ENCODE measurements at places on chromosomes 5 and 9.
A peak's percentile ranks its signal among the peaks of the same experiment; 100 is the strongest.

- DNase-seq, result no peak
Measured at GRCh38 chr9:110337727-110338126, at the start of gene TXNDC8. TXNDC8 (minus strand) TSS chr9:110337863.

GRCh38 chr9:35675732-35676392, 2.1 kb downstream of the CA9 start:
- DNase-seq, result no peak

DNA sequence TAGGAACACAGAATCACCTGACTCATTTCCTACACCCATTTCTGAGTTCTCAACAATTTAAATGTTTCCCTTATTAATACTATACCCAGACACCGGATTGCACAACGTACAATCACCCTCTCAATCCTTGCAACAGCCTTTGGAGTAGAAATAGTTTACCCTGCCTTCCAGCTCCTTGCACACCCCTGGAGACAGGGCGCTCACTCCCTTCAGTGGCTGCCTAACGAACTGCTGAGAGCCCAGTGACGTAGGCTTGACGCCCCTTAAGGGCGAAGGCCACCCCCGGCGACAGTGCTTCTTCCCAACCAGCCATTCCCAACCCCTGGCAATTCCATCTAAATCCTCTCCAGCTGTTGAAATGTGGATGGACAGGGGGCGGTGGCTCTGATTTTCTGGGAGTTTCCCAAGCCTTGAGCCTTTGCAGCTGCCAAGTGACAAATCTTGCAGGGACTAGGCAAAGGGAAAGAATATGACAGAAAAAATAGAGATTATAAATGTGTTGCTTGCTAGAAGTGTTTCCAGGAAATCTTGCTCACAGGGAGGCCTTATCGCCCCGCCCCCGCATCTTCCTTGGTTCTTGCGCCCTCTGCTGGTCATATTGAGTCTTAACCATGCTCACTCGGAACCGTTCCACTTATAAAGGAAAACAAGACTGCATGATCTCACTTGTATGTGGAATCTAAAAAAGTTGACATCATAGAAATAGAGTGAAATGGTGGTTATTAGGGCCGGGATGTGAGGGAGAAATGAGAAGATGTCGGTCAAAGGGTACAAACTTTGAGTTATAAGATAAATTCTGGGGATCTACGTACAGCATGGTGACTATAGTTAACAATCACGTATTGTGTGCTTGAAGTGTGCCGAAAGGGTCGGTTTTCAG, 7.6 kb upstream of the BARX1 start:
- DNase-seq, result peak; percentile 95

DNA sequence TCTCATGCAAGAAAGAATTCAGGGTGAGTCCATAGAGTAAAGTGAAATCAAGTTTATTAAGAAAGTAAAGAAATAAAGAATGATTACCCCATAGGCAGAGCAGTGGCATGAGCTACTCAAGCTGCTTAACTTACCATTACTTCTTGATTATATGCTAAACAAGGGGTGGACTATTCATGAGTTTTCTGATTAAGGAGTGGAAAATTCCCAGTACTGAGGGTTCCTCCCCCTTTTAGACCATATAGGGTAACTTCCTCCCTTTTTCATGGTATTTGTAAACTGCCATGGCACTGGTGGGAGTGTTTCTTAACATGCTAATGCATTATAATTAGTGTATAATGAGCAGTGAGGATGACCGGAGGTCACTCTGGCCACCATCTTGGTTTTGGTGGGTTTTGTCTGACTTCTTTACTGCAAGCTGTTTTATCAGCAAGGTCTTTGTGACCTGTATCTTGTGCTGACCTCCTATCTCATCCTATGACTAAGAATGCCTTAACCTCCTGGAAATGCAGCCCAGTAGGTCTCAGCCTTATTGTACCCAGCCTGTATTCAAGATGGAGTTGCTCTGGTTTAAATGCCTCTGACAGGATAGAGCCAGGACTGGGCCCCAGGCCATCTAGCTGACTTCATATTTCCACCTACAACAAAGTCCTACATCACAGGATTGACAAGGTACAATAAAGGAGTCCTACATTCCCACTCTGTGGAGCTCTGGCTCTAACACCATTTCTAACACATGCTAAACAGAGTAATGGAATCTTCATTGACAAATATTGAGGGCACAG, 186.7 kb downstream of the NXNL2 start:
- DNase-seq, result no peak

- no peak for DNase-seq
Measured at GRCh38 chr5:96584712-96585111, 77.5 kb upstream of the CAST start.

- no peak for DNase-seq
Measured at GRCh38 chr9:122190597-122191381, 31.1 kb downstream of the MORN5 start.

GRCh38 chr5:181168595-181169118, 21.3 kb downstream of the OR2V2 start:
- DNase-seq, result no peak

DNA sequence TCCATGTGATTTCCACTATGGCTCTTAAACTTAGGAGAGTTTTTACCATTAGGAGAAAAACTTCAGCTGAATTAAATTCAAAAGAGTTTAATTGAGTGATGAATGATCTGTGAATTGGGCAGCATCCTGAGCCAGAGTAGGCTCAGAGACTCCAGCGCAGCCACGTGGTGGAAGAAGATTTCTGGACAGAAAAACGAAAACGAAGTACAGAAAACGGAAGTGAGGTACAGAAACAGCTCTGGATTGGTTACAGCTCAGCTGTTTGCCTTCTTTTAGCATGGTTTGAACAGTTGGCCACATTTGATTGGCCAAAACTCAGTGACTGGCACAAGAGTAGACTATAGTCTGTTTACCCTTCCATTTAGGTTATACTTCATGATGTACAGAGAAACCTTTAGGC, 69.2 kb upstream of the PLPP1 start:
- no peak for DNase-seq

DNA sequence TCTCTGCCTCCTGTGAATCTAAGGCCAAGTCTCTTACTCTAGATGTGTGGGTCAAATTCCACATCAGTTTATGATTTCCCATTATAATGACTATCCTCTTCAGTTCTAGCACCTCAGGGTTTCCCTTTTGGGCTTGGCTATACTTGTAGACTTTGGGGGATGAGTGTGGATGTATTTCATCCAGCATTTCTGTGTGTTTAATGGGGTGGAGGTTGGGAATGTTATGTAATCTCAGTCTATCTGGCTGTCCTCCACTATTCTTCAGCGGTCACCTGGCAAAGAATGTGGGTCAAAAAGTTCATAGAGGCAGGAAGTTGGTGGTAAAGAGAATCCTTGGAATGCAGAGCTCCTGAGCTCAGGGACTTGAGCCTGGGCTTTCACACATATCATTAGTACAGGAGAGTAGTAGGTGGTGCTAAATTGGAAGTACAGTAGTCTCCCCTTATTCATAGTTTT, 64.9 kb downstream of the CFAP95 start:
- no peak for DNase-seq

DNA sequence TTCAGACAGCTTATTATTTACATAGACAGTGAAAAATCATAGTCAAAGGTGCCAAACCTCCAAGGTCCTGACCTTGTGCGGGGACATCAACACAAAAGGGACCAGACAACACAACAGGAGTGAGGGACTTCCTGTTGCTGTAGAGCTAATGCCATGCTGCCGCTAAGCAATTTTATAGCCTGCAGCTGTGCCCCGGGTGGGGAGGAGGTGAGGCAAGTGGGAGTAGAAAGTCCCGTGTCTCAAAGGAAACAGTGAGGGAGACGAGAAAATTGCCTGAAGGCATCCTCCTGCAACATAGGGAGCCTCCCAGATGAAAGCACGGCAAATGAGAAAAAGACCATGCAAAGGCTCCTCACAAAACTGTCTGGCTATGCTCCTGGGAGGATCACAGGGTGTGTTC, 58.8 kb downstream of the CAAP1 start:
- no peak for DNase-seq

GRCh38 chr5:116436674-116437350, 137.8 kb downstream of the SEMA6A start:
- no peak for DNase-seq

GRCh38 chr5:136032564-136032963, 3.8 kb downstream of the TGFBI start:
- DNase-seq, result no peak

DNA sequence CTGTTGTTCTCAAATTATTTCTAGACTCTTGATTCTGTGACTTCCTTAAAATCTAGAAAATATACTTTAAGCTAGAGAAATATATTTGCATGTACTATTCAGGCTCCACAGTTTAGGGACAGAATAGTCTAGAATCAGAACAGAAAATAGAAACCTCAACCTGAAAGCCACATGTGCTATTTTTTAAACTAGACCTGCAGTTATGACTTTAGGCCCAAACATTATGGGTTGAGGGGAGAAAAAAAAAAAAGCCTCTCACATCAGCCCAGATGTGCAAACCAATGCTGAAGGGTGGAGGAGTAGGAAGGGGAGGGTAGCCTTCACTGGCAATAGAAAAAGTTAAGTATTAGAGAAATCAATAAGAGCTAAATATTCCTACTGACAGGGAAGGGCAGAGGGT, 35.7 kb downstream of the ELL2 start:
- DNase-seq, result no peak

- no peak for DNase-seq
Measured at GRCh38 chr5:52491818-52492217, 295.9 kb upstream of the ITGA1 start.

- no peak for DNase-seq
Measured at GRCh38 chr9:87801013-87801412, 75.1 kb downstream of the CTSL start.

DNA sequence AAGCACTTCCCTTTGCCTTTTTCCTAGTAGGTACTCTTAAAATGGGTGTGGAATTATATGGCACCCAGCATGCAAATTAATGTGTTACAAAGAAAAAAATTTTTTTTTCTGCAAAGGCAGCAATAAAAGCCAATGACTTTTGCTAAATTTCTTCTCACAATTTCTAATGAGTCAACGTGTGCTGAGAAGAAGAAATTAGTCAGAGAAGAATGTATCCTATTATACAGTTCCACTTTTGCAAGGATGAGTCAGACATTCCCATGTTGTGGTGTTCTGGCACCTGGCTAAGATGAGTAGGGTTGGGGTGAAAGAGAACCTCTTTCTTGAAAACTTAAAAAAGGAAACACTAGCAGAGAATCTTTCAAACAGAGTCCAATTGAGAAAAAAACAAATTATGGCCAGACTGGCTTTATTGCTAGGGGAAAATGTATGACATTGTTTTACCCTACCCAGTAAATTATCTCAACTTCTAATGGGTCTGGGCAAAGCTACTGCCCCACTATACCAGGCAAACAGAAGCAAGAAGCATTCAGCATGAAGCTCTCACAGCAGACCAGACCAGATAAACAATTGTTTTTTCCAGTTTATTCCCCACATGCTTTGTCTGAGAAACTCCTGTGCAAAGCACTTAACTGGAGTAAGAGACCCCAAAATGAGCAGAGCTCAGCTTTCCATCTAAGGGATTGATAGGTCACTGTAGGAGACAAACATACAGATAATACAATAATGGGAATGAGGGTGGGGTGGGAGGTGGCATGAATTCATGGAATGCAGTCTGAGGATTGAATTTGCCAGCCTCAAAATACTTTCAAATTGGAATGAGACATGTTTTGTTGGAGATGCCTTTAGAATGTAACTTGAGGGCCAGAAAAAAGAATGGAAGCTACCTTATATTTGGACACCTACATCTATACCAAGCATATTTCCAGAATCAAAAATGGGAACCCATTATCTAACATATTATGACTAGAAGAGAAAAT, 220.8 kb upstream of the RFX3 start:
- DNase-seq, result no peak

All from HuH-7.5 (cell line).